ENCODE measurements at places on chromosomes 7 and 10.

- DNase-seq, result peak; percentile 73
Observed at GRCh38 chr7:105759670-105760550, 116.5 kb downstream of the ATXN7L1 start.

GRCh38 chr10:106947643-106948042, 216.9 kb downstream of the SORCS1 start:
- DNase-seq, result no peak

DNA sequence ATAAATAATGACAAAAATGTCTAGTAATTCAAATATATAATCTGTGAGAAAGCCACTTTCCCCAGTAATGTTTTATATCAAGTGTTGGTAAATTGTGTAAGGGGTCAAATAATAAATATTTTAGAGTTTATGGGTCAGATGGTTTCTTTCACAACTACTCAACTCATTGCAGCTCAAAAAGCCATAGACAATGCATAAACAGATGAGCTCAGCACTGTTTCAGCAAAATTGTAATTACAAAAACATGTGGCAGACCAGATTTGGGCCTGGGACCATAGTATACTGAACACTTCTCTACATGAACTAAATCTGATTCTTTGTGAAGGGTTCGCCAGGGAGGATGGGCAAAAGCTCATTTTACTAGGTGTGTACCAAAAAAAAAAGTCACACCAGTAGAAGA, 460.8 kb downstream of the NRG3 start:
- no peak for DNase-seq

- DNase-seq, result peak; percentile 25
Observed at GRCh38 chr7:3559278-3559677, 258.2 kb downstream of the SDK1 start.

GRCh38 chr7:6260291-6261187, 11.9 kb downstream of the CYTH3 start:
- peak; percentile 83 for DNase-seq

- no peak for DNase-seq
Observed at GRCh38 chr10:115167751-115168150, 74.6 kb downstream of the ATRNL1 start.
